ENCODE measurements at places on chromosomes 2 and 18.

DNA sequence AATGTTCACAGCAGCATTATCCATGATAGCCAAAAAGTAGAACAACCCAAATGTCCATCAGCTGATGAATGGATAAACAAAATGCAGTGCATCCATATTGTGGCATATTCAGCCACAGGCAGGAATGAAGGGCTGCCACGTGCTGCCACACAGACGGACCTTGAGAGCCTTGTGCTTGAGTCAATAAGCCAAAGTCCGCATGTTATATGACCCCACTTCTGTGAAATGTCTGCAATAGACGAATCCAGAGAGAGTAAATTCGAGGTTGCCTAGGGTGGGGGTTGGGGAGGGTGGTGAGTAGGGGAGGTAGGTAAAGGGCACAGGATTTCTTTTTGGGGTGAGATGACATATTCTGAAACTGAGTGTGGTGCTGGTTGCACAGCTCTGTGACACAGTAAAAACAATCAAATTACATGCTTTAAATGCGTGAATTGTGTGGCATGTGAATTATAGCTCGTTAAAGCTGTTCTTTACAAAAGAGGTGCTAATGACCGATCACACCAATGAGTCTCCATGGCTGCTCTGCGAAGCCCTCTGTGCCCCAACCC is 38.9 kb upstream of the LDLRAD4 start:
- no peak for DNase-seq

DNA sequence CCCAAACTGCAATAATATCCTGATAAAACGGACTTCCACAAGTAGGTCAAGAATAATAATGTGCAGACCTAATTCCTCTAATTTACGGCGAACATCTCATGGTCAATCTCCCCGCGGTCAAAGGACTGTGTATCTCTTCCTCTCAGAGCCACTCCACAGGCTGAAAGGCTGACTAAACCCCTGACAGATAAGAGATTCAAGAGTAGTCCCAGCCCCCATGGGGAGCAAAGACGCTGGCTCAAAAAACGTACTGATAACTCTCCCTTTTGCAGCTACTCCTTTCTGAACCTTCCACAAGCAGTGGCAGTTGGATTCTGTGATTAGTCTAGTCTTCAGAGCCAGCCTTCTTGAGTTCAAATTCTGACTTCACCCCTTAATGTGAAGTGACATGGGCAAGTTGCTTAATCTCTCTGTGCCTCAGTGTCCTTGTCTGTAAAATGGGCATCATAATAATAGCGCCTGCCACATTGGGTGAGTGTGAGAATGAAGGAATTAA is 19.7 kb upstream of the IL18R1 start:
- DNase-seq, result no peak

GRCh38 chr2:45192481-45192880 is 183.2 kb upstream of the SIX2 start:
- DNase-seq, result no peak

DNA sequence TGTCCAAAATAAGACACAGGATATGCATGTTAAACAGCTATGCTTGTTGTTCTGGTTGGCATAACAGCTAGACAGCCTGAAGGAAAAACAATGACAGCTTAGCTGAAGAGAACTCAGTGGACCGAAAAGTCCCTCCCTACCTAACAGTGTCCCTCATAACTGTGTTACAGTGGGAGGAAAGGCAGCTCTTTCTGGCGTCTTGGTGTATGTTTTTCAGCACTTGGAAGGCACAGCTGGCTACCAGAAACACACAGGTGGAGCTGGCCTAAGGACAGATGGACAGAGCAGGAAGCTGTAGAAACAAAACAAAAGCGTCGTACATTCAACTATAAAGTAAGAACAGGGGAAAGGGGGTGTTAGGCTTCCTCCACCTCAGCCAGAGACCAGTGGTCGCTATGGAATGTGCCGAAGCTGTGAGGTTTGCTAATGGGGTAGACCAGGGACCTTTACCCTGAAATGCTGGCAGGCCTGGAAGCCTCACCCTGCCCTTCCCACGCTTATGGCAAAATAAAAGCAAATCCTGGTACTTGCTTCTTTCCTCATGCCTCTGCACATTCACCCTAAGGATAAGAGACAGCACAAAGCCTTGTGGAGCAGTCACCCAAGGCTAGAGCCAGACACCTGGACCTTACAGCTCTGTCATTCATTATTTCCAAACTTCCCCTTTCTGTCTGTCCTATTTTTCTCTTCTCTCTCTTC is 103.5 kb upstream of the TRIB2 start:
- DNase-seq, result no peak

- no peak for DNase-seq
These were observed 66.3 kb downstream of the CDK15 start for GRCh38 chr2:201872591-201872990.

GRCh38 chr2:171316220-171316619 is 117.6 kb downstream of the METTL8 start:
- no peak for DNase-seq

GRCh38 chr2:10141736-10142639 is 19.4 kb downstream of the RRM2 start:
- DNase-seq, result no peak

GRCh38 chr2:66854298-66854697 is 419.4 kb downstream of the MEIS1 start:
- DNase-seq, result no peak

DNA sequence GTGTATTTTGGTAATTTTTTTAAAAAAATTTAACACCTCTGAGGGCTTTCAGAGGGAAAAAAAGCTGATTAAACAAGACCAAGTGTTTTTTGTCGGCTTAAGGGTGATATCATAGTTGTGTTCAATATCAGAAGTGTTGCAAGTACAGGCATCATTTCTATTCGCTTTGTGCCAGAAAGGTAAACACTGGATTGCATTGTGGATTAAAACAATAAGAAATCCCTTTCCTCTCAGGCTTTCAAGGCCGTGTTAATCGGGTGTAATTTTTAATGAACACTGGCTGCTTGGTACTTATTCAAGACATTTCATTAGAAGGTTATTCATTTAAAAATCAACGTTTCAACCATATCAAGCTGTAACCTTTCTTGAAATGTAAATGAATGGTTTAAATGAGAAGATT is 18.3 kb downstream of the FIGN start:
- DNase-seq, result no peak
